Lung microvascular endothelial cell (primary cell): ENCODE measurements at places on chromosomes 3 and 15. TPM values are rescaled to one million over a fixed set of nuclear protein-coding genes. Genes with fewer than 3 reads are reported as not detected.
A peak's percentile ranks its signal among the peaks of the same experiment; 100 is the strongest.

DNA sequence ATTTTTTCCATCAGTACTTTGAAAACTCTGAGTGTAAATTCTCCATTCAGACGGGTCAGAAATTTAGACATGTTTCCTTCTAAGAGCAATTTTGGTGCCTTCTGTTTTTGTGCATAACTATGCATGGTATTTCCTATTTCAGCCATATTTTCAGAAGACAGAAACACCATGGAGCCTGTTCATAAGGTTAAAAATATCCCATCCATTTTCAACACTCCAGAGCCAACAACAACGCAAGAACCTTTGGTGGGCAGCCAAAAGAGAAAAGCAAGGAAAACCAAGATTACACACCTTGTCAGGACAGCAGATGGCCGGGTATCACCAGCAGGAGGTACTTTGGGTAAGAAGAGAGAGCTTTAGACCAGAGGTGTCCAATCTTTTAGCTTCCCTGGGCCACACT lies 275.6 kb downstream of the BBX start:
- peak; percentile 31 for DNase-seq

STAC gene
- 0.40 and 2.6 TPM in 2 replicates for total RNA-seq

DNA sequence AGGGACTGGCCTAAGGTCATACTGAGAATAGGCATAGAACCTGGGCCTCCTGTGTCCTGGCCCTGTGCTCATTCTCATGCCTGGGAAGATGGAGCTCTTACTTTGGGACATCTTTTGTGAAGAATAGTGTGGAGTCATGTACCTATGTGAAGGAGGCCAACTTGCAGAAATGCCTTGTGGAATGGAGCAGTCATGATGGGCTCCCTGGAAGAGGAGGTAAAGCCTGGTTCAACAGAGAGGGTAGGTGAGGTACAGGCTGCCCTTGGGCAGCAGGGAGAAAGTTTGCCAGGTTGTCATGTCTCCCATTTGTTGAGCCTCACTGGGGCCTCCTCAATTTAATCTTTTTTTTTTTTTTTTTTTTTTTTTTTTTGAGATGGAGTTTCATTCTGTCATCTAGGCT lies 18.1 kb downstream of the MAPKAPK3 start:
- no peak for DNase-seq

MKRN2OS gene
- total RNA-seq = not detected in 2 replicates

GPR87 gene
- total RNA-seq = not detected in 2 replicates

- DNase-seq = no peak
Observed at GRCh38 chr15:77145370-77145769, 74.5 kb upstream of the TSPAN3 start.

- DNase-seq = no peak
Observed at GRCh38 chr3:167113035-167113830, 266.9 kb downstream of the ZBBX start.

- DNase-seq = no peak
Observed at GRCh38 chr15:58773024-58773423, 1.9 kb downstream of the MINDY2 start.

GRCh38 chr15:90929246-90930019 lies 2.9 kb downstream of the HDDC3 start:
- DNase-seq = no peak

DNA sequence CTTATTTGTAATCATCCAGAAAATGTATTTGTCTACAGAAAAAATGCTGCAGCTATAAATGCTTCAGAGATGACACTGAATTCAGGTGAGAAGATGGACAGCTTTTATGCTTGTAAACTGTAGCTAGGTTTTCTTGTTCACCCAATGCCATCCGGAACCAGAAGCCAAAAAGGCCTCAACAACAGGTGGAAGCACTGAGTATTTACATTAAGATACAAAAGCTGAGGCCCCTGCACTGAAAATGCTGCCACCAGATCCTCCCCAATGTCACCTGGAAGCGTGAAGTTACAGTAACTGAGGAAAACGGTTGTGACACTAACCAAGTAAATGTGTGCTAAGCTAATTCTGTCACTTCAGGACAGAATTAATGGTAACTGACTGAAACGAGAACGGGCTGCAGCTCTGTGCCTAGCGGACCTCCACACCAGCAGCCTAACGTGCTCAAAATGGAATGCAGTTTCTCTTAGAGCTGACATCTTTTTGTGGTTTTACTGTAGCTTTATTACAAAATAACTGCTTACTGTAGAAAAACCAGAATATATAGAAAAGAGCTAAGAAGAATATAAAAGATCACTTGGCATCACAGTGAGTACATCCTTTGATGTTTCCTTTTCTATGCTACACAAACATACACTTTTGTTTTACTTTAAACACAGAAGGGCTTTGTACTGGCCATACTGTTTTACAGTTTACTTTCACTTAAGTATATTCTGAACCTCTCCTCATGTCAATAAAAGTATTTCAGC lies 7.6 kb downstream of the CHSY1 start:
- DNase-seq = no peak

- no peak for DNase-seq
Observed at GRCh38 chr3:5205165-5205941, 17.8 kb downstream of the EDEM1 start.

- no peak for DNase-seq
Observed at GRCh38 chr15:86183596-86184491, 104.2 kb downstream of the AGBL1 start.

GRCh38 chr3:15470849-15471248 lies 43.5 kb downstream of the EAF1 start:
- no peak for DNase-seq

ST3GAL6 gene
- total RNA-seq = 24.8 and 30.8 TPM in 2 replicates

DNA sequence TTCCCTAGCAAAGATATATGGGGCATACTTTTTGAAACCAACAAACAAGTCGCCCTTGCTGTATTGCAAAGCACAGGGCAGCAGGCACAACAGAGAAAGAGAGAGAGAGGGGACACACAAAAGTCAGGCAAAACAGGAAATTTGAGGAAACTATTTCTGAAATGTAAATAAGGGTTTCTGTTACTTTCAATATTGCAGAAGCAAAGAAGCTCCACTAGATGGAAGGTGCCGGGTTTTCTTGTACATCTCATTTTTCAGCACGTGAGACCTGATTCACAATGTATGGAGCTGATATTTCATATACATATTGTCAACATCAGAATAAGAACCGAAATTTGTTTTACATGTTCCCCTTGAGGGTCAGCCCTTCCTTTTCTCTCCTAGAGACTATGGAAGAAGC lies 127.4 kb downstream of the FOXP1 start:
- peak; percentile 23 for DNase-seq

DNA sequence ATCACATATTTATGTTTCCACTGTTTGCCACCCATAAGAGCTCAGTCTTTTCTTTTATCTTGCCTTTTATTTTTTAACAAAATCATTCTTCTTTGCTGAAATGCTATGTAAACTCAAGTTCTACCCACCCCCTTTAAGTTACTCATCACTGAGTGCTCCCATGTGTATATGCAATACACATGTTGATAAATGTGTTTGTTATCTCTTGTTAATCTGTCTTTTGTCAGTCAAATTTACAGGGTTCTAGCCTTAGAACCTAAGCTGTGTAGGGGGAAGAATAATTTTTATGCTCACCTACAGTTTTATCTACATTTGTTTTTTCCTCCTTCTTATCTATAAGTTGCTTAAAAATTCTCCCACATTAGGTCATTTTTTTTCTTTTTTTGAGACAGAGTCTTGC lies 1195.9 kb downstream of the ROBO2 start:
- no peak for DNase-seq

- peak; percentile 55 for DNase-seq
Observed at GRCh38 chr3:127738192-127738840, 65.6 kb downstream of the ABTB1 start.

FAM107A gene
- 0.20 and 2.2 TPM in 2 replicates for total RNA-seq

DNA sequence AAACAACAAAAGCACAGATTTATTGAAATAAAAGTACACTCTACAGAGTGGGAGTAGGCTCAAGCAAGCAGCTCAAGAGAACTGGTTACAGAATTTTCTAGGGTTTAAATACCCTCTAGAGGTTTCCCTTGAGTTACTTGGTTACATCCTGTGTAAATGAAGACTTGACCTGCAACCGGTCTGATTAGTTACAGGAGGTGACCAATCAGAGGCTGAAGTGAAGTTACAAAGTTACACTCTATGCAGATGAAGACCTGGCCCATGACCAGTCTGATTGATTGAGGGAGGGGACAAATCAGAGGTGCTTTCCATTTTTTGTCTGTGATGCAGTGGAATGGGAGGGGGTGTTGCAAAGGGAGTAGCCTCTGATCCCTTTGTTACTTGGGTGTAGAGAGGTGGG lies 723.4 kb downstream of the ZPLD1 start:
- DNase-seq = no peak

DNA sequence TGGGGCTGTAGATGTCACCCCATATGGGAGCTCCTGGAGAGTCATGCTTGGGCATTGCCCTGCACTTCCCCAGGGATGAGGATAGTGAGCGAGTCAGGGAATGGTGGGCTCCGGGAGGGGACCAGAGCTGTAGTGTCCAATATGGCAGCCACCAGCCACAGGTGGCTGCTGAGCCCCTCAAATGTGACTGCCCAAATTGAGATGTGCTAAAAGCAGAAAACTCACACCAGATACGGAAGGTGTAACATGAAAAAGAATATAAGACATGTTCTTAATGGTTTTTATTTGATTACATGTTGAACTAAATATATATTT lies 31.7 kb downstream of the GRIP2 start:
- no peak for DNase-seq

DNA sequence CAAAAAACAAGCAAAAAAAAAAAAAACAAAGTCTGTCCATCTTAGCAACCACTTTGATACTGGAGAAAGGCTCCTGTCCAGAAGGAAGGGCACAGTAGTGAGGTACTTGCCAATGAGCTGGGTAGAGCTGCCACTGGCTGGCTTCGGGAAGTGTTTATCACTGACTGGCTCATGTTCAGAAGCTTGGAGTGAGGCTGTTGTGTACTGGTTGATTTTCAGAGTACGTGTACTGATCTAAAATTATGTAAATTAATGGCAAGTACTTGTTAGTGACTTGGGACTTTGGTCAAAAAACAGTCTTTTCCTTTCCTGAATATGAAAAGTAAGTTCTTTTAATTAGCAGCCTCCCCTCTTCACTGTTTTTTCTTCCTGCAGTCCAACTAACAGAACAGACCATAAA lies 979 bp upstream of the ZNF621 start:
- DNase-seq = peak; percentile 4

DNA sequence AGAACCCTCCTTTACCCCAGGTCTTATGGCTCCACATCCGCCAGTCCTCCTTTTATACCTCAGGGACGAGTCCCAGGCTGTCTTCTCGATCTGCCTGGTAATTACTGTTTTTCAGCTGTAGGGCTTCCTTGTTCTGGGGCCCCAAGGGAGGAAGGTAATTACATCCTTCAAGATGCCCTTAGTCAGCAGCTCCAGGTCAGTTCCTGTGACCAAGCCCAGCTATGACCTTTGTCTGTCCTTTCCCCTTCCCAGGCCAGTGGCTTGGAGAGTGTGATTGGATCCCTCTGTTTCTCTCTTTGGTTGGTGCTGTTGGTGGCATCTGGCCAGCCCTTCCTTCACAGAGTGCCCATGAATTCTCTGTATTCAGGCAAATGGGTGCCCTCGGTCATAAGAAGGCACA lies 92.6 kb downstream of the AAGAB start:
- no peak for DNase-seq

DNA sequence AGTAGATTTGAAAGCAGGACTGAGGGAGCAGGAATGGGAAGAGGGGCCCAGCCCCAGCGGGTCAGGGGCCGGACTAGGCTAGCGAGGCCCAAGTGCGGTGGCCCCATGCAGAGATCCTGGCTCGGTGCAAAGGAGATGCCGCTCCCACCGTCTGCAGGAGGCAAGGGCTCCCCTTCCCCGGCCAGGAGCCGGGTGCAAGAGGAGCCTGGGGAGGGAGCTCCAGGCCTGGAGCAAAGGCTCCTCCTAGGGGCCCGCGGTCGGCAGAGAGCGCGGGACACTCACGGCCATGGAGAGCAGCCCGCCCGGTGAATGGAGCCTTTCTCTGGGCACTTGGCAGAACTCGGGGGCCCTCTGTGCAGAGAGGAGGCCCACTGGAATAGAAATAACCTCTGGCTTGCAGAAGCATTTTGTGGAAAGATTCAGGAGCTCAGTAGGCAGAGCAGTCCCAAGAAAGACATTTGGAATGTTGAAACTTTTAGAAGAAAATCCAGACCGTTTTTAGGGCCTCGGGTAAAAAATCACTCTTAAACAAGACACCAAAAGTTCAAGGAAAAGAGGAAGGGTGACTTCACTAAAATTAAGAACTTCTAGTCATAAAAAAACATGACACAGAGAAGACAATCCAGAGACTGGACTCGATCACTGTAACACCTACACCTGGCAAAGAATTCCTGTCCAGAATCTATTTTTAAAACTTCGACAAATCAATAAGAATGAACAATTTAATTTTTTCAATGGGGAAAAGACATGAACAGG lies 43.0 kb upstream of the USP3 start:
- DNase-seq = no peak

OR5H1 gene
- not detected in 2 replicates for total RNA-seq

DNA sequence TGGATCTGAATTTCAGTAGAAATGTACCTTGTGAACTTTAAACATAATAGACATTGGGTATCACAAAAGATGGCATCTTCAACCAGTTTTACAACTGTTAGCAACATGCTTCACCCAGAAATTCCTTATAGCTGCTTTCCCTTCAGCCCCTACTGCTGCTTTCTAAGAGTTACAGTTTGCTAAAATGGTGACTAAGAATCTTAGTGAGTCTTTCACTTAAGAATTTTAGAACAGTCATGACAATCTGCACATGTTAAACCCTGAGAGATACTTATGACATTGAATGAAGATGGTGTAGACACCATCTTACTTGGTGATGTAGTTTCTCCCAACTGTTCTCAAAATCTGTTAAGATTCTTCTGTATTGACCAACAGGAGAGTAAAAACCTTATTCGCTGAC lies 129.7 kb upstream of the UBE2E1 start:
- DNase-seq = no peak

GRCh38 chr15:31435261-31435911 lies 108.8 kb downstream of the KLF13 start:
- DNase-seq = peak; percentile 69

SLC12A1 gene
- total RNA-seq = not detected in 2 replicates

DNA sequence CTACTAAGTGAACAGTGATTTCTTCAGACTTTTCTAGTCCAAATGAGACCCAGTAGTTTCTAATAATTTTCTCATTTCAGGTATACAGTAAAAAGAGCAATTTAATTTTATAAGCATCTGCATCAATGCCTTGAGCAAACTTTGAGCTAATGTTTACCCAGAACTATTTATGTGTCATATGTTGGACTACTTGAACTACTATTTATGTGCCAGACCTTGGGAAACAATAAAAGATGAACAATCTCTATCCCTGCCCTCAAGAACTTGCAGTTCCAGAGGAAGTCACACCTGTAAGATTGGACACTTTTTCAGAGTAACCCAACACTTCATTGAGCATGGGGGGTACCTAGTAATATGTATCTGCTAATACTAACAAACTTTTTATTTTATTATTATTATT lies 2.3 kb upstream of the UBE3A start:
- DNase-seq = no peak

UBP1 gene
- 29.9 and 37.3 TPM in 2 replicates for total RNA-seq

- DNase-seq = no peak
Observed at GRCh38 chr15:87450314-87450713, 806.2 kb downstream of the NTRK3 start.

GRCh38 chr3:178480274-178480673 lies 56.0 kb upstream of the KCNMB2 start:
- DNase-seq = no peak

ITIH1 gene
- not detected in 2 replicates for total RNA-seq

VPS13C gene
- 78.7 and 103 TPM in 2 replicates for total RNA-seq

THSD4 gene
- 20.2 and 21.4 TPM in 2 replicates for total RNA-seq

NRROS gene
- 4.8 and 5.7 TPM in 2 replicates for total RNA-seq
